ENCODE measurements at places on chromosomes 1 and 21.

DNA sequence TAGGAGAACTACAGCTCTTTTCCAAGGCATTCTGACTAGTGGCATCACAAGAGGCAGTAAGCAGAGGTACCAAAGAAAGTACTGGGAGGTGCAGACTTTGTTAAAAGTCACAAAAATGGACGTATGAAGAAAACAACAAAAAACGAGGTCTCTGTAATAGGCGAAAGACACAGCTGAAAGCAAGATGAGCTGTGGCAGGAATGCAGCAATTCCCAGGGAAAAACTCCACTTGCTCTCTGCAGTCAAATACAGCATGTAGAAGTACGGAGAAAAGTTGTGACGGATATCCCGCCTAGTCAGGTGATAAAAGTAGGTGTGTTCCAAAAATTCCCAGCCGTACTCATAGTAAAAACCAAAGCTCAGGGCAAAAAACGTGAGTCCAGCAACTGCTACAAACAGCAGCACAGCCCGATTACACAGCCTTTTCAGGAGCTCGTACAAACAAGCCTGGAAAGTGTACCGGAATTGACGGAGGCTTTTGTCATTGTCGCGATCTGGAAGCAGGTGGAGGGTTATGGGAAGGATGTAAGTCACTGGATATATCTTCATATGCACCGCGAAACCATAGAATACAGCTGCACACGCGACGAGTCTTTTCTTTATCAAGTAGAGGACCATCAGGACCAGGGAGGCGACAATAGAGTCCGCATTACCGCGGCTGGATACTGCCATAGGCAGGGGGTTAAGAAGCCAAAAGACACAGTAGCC is 979 bp downstream of the PIGM start:
- no peak for DNase-seq

DNA sequence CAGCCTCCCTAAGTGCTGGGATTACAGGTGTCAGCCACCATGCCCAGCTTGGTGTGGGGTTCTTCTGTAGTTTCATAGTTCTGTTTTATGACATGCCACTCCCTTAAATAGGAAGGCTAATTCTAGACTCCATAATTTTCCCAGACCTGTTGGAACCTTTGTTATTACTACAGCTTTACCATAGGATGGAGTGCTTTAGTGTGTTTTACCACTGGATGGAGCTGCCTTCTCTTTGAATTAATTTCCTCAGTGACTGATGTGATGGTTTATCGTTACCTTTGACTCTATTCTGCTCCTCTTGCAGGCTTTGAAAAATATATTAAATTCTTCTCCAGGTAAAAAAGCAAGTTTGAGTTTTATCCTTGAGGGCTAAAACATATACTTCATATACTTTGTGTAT is 84.6 kb upstream of the NEK7 start:
- DNase-seq: no peak

- no peak for DNase-seq
Observed at GRCh38 chr21:33203371-33203724, 26.4 kb upstream of the IFNAR2 start.

DNA sequence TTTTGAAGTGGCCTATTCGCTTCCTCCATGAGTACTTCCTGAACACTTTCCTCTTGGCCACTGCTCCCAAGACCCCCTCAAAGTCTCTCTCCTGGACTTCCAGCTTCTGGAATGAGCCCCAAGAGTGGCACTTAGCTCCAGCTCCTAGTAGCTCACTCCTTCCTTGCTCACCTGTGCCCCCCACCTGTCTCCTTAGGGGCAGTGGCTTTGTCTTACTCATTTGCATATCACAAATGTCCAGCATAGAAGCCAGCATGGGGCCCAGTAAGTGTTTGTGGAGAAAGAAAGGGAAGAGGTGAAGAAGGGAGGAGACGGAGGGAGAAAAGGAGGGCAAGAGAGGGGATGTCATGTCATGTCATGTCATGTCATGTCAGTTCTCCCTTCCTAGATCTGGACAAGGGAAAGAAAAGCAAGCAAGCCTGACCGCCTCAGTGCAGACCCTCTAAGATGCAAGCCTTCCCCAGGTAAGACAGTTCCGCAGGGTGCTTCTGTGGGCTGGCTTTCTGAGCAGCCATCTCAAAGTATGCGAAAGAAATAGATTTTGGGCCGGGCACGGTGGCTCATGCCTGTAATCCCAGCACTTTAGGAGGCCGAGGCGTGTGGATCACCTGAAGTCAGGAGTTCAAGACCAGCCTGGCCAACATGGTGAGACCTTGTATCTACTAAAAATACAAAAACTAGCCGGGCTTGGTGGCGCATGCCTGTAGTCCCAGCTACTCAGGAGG is 6.9 kb upstream of the MX1 start:
- no peak for DNase-seq

- no peak for DNase-seq
Observed at GRCh38 chr1:243257189-243257588, 1.3 kb downstream of the SDCCAG8 start.

DNA sequence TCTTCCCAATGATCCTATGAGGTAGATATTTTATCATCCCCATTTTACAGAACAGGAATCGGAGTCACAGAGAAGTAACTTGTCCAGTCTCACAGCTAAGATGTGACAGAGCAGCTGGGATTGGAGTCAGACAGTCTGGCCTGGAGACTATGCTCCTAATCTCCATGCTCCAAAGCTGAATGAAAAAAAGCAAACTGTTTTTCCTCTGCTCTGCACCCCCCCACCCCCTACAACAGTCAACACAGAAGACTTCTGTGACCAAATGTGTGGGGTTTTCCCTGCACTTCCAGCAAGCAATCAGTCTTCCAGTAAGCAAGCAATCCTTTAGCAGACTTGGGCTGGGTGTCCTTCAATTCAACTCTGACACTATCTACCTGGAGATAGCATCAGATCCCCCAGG is 33.2 kb downstream of the KIRREL1 start:
- no peak for DNase-seq

GRCh38 chr1:5815211-5815610 is 177.0 kb downstream of the NPHP4 start:
- no peak for DNase-seq

- DNase-seq: no peak
Observed at GRCh38 chr1:38831731-38832369, 27.7 kb downstream of the RRAGC start.

DNA sequence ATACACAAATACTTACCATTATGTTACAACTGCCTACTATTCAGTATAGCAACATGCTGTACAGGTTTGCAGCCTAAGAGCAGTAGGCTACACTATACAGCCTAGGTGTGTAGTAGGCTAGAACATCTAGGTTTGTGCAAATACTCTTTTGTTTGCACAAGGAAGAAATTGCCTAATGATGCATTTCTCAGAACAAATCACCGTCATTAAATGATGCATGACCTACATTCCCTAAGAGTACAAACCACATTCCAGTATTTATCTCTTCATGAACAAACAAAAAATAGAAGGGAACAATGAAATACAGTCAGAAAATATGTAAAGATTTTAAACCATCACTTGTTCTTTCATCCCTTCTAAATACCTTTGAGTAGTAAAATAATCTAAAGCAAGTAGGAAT is 109.7 kb upstream of the HP1BP3 start:
- DNase-seq: no peak

- no peak for DNase-seq
Observed at GRCh38 chr1:226762988-226763904, 24.2 kb upstream of the ITPKB start.

DNA sequence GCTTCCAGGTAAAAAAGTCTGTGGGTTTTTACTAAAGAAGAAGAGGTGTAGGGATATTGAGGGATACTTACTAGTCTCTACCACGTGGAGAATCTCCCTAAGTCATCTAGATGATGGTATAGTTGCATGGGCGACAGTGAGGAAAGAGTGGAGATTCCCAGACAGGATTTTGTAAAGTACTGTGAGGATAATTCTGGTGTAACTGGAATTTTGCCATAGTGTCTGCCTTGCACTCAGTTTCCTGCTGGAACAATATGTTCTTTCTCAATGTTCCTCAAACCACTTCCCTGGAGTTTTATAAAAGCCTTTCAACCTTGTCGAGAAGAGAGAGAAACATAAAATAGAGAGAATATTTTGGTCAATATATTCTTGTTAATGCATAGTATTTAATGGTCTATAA is 95.1 kb upstream of the WLS start:
- DNase-seq: no peak

DNA sequence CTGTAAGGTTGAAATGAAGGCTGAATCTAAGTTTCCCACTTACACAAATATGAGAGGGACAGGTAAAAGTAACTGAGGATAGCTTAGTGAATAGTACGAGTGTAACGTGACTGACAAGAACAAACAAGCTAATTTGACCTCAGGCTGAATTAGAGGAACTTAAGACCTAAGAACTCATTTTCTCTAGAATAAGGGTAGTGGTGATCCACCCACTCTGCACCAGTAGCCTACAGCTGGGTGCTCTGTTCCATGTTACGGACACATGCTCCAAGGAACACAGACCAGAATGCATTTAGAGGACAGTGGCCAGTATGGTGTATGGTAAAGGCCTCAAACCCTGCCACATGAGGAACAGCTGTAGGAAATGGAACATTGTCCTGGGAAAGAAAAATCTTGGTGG is 14.9 kb upstream of the TMEM9 start:
- DNase-seq: no peak

- no peak for DNase-seq
Observed at GRCh38 chr1:22282364-22282995, 139.6 kb upstream of the WNT4 start.

DNA sequence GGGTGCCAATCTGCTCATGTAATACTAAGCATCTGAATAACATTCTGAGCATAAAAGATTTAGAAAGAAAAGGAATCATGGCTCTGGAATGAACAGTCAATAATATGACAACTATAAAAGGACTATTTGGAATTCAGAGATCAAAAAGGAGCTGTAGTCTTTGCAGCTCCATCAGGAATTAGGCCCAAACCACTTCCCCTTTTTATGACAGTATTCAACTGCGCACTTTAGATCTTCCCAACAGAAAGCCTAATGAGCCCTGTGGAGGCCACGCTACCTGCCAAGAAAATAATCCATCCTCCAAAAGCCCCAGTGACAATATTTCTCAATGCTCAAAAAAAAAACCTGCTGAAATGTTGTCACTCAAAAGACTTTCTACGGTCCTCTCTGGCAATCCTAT is 163.2 kb downstream of the SNX7 start:
- no peak for DNase-seq

DNA sequence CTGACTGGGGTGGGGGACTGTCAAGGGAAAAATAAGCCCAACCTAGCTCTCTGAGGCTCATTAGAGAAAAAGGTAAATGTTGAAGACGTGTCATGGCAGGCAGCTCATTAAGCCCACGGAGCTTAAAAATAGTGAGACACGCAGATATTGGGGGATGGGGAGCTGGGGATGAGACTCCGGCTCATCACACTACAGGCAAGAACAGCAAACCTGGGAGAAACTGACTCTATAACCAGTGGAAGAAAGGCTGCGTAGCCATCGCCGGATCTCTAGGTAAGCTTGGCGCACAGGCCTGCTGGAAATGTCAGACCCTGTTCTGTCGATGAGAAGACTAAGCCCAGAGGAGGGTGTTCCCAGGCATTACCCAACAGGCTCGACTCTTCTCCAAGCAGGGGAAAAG is 78.0 kb downstream of the SYT2 start:
- DNase-seq: no peak

- no peak for DNase-seq
Observed at GRCh38 chr1:206935491-206936067, 10.7 kb downstream of the PIGR start.

- DNase-seq: no peak
Observed at GRCh38 chr1:5296095-5296494, 641.7 kb downstream of the AJAP1 start.

GRCh38 chr1:14413819-14414490 is 184.5 kb upstream of the KAZN start:
- DNase-seq: no peak

DNA sequence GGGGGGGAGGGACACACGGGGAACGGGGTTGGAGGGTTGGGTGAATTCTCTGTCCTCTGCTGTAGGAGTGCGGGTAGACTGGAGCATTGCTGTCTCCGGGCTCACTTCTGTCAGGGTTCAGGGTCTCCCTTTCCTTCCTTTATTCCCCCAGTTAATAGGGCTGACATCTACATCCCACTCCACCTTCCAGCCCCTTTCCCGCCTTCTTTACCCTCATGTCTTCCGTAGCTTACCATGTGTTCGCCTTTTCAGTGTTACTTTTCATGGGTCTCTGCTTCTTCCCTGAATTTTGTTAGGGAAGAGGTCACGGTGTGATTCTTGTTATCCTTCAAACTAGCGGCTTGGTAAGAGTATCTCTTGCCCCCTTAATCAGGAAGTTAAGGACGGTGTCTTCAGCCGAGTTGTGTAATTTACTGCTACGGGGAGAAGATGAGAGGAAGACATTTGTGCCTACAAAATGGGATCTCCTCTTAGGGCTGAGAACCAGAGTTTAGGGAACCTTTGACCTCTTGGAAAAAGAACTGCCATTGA is 917 bp downstream of the RAP1A start:
- no peak for DNase-seq

DNA sequence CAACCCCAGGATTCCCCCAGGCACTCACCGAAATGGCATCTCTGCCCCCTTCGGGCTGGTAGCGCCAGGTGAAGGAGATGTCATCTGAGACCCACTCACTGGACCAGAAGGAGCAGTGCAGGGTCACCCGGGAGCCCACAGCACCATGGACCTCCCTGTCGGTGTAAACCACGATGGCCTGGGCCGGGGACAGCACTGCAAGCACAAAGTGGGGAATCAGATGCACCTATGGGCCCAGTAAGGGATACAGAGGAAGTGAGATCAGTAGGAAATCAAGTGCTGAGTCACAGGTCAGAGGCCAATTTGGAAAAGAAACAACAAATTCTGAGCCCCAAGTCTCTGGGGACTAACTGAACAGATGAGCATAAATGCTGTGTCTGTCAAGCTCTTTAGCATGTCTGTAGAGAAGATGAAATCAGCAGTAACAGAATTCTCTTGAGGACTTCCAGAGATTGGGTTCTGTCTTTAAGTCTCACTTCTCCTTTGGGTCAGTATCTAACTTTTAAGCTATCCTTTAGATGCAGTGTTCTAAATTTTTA is 2.5 kb downstream of the MPZ start:
- no peak for DNase-seq

GRCh38 chr1:48568501-48568900 is 96.5 kb upstream of the SPATA6 start:
- no peak for DNase-seq

DNA sequence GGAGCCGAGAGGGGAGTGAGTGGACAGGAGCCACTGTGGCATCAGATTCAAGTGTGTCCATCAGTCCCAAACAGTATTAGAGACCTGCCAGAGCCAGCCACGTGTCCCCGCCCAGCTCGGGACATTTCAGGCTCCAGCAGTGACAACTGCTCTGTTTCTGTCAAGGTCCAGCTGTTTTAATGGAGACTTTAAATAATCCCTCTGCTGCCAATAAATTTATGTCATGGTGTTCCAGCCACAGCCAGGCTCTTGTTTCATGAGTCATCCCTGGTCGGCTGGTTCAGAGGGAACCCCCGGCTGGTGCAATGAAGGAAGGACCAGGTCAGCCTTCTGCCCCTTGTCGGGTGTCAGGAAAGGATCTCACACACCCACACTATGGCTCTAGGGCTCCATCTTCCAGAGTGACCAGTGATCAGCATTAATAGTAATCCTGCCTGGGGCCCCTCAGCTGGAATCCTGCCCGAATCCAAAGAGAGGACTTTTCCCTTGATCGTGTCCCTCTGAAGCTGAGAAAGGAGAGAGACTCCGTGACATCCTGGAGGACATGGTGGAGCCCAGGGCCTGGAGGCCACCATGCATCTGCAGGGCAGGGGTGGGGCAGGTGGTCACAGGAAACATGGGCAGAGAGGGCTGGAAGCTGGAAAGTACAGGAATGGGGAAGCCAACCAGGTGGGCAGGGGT is 197.3 kb downstream of the MATN1 start:
- DNase-seq: no peak

GRCh38 chr1:167520711-167521206 is 2.4 kb upstream of the CD247 start:
- DNase-seq: no peak
